ENCODE measurements at places on chromosomes 11 and 22.

DNA sequence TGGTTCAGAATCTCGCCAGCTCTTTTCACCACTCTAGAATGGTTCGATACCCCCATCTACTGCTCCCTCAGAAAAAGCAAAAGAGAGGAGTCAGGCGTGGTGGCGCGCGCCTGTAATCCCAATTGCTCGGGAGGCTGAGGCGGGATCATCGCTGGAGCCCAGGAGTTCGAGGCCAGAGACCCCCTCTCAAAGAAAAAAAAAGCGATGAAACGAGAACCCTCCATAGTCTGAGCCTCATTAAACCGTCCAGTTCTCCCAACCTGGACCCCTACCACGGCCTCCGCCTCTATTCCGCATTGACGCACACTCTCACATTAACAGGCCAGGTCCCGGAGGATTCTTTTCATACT lies 439 bp downstream of the SPA17 start:
- no peak for DNase-seq

DNA sequence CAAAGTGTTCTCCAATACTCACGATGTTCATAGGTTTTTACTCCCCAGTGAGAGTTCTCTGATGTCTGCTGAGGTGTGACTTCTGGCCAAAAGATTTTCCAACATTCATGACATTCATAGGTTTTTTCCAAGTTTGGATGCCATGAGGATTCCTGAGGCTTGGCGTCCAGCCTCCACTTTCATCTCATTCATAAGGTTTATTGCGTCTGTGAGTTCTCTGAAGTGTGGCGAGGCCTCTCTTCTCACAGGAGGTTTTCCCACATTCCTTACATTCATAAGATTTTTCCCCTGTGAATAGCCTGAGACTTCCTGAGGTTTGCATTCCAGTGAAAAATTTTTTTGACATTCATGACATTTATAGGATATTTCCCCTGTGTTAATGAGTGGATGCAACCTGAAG lies 1014.1 kb downstream of the LRRC4C start:
- no peak for DNase-seq

DNA sequence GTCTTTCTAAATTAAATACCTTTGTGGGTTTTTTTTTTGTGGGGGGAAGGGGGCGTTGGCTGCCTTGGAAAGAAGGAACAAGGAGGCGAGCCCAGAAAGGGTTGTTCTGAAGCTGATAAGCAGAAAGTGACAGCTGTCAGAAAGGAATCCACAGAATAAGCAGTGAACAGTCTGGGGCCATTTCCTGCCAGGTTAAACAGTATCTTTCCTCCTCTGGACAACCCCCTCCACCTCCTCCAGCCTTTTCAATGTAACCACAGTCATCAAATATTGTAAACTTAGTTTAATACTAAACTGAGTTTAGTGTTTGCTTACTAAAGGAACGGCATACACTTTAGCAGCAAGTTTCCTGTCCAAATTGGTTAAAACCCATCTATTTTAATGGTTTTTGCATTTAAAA lies 271.2 kb upstream of the SYN3 start:
- no peak for DNase-seq

- peak; percentile 82 for DNase-seq
These were observed 11.5 kb downstream of the C11orf91 start for GRCh38 chr11:33689085-33689484.

DNA sequence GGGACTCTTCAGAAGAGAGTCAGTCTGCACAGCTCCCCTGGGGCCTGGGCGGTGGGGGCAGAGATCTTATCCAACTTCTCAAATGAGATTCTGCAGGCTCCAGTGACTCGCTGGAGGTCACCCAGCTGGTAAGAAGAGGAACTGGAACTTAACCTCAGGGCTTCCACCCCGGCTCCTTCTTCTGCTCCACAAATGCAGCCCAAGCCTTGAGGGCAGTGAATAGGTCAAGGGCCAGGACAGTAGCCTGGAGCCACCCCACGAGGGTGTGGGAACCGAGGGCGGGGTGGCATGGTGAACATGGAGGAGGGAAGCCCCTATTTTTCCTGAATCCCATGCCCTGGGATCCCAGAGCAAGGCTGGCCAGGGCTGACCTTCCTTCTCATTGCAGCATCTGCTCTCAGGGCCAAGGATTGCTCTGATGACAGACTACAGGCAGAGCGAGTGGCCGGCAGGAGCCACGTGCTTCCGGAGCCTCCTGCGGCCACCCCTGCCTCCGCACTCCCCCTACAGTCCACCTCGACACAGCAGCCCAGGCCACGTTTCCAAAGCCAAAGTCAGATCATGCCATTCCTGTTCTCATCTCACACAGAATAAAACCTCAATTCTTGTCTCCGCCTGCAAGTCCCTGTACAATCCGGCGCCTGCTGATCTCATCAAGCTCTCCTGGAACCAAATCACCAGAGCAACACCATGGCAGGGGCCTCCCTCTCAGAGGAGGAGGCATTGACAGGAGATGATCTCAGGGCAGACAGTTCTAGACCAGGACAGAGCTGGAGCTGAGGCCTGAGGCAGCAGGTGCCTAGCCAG lies 21.1 kb upstream of the UPK3A start:
- peak; percentile 81 for DNase-seq

Data from Daoy (cell line).